ENCODE measurements at places on chromosomes 4 and X. TPM values are rescaled to one million over a fixed set of nuclear protein-coding genes. Genes with fewer than 3 reads are reported as not detected.
A peak's percentile ranks its signal among the peaks of the same experiment; 100 is the strongest.

IL15 gene
- 1.6 TPM for total RNA-seq

OCIAD2 gene
- 18.5 TPM for total RNA-seq

PCDH7 gene
- 21.7 TPM for total RNA-seq

RASL11B gene
- 3.7 TPM for total RNA-seq

- DNase-seq, result peak; percentile 100
Measured at GRCh38 chr4:183504064-183504929, 561 bp upstream of the ING2 start.

DNA sequence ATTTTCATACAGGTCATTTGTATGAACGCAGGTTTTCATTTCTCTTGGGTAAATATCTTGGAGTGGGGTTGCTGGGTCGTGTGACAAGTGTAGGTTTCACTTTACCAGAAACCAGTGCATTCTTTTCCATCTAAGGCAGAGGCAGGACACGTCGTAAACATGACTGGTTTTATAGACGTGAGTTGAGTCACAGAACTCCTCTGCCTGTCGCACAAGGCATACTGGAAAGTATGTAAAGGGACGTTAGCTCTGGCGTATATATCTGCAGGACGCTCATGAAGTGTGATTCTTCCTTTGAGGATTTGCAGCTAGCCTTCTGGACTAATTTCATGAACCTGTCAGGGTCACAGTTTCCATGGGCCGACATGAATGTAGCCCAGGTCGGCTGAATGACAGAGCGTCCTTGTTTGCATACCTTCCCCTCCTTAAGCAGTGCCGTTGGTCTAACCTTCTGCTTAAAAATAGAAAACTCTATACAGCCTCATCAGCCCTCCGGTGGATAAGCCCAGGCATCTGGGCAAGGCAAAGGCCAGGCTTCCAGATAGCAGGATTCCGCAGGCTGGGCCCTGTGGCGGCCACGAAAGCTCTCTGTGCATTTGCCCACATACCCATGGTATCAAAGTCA is 106.0 kb downstream of the GPR143 start:
- no peak for DNase-seq

- no peak for DNase-seq
Measured at GRCh38 chrX:57640674-57641016, 39.4 kb downstream of the NLRP2B start.

GRCh38 chr4:128310266-128310697 is 22.7 kb upstream of the PGRMC2 start:
- DNase-seq, result no peak

DNA sequence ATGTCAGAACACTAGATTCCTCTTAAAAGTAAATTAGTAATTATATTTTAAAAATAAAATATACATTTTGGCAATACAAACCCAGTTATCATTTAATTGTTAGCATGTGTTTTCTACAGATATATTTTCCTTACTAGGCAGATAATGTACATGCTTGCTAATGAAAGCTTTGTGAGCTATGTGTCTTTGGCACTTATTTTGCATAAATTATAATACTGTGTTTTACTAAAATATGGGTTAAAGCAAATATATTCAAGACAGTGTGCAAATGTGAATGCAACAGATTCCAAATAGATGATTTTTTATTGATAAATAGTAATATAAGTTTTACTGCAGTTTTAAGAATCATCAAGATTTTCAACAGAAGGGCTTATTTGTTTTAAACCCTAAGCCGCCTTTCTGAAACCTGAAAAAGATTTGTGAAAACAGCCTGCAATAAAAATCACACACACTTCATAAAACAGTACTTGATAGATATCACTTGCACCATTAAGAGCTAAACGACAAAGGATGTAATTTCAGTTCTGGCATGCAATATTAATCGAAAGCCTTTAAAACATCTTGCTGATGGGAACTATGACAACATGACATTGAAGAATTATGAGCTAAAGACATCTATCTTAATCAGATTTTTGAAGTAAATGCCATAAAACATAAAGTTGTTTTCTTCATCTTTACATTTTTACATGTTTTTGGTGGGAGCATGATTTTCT is 333.3 kb downstream of the DCTD start:
- no peak for DNase-seq

Measured in Right ventricle myocardium inferior (tissue), 1 donor.